NCI-H1417 (cell line): ENCODE measurements at places on chromosomes 1 and 21.

- no peak for DNase-seq
Observed at GRCh38 chr1:95176861-95177260, 57.1 kb upstream of the RWDD3 start.

- DNase-seq = no peak
Observed at GRCh38 chr1:234586892-234587485, 23.0 kb downstream of the IRF2BP2 start.

- DNase-seq = no peak
Observed at GRCh38 chr1:144551543-144552424, 40.9 kb upstream of the PPIAL4F start.

GRCh38 chr1:192153276-192153675 is 5.0 kb upstream of the RGS18 start:
- no peak for DNase-seq

- DNase-seq = no peak
Observed at GRCh38 chr1:44783697-44784093, 4.3 kb downstream of the BEST4 start.

DNA sequence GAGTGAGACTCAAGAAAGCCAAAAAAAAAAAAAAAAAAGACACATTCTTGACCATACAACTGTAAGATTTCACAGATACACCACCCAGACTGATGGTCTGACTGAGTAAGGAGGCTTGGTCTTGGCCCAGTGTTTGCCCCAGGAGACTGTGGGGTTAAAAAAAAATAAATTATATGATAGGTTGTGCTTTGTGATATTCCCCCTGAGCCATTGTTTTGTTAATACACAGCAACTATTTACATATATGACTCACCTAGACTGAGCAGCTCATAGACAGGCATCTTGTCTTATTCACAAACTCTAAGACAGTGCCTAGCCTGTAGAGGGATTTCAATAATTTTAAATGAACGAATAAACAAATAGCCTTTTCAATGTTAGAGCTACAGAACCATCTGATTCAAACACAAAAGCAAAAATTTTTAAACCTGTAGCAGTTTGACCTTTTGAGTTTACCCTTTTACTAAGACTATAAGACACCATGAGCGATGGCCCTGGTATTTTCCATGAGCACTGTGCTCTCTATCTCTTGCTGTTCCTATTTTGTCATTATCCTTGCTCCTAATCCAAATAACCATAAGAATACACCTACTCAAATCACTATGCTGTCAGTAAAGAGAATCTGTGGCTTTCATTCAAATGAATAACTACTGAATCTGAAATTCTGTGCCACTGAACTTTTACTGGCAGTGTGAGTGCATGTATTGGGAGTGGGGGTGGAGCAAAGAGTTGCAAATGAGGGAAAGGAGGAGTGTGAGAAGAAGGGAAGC is 199.4 kb upstream of the PTBP2 start:
- no peak for DNase-seq

DNA sequence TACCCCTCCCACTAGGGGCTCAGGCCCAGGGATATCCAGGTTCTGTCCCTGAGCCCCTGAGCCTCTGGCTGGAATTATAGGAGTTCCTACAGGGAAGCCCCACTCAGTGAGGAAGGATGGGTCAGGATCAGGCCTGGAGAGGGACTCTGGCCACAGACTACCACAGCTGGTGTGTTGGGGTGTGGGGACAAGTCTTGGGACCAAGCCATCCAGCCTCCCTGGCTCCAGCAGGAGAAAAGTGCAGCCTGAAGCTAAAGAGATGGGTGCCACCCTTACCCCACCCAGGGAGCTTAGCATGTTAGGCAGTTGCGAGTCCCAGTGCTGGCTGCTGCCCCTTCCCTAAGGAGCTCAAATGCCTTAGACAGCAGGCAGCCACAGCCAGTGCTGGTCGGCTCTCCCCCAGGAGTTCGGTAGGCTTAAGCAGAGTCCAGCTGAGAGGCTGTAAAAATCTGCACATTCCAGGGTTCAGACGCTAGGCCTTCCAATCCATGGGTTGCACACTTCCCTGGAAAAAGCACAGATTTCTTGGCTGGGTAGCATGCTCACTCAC is 96.2 kb upstream of the CYYR1 start:
- DNase-seq = no peak

- no peak for DNase-seq
Observed at GRCh38 chr1:199272628-199273086, 633.8 kb downstream of the PTPRC start.

DNA sequence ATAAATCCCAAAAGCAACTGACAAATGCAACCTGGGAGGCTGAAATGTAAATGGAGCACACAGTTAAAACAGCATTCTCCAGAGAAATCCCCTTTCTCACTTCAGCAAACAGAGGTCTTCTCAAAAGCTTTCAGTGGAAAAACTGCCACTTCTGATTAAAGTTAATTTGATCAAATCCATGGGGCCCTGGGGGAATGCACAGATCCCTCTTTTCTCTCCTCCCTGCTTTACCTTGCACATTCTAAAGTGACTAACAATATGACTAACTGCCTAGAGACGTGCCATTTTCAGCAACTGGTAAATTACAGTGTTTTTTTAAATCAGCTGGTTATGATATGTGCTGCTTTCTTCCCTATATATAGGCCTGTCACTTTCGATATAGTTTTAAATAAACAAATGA is 142.5 kb downstream of the RERE start:
- DNase-seq = no peak

DNA sequence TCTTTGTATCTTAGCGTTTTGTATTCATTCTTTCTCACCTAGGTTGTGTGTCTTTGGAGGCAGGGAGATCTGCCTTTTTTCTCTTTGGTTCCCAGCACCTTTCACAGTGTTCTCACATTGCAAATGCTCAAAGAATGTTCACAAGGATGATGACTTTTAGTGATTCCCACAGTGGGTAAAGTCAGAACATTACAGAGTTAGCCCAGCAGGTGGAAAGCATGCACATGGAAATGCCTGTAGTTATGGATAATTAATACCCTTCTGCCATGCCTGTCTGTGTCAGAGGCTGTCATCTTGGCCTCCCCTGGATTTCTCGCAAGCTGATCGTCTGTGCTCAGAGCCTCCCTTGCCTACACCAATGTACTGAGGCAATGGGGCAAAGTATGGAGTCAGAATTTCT is 458.9 kb downstream of the LMO4 start:
- DNase-seq = no peak
